ENCODE measurements at places on chromosomes 5 and 9.

DNA sequence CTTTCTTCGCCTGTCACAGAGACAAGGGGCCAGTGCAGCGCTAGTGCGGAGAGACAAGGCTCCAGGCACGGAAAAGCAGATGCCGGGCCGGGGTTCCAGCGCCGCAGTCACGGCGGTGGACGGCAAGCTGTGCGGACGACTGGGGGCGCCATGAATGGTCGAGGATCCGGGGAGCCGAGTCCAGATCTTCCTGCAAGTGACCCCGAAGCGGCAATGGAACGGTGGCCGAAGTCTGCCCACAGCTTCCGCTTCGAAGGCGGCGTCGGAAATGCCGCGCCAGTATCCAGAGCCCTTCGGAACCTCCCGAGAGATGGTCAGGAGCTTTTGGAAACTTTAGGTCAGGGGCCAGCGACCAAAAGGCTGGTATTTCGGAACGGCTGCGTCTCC, 601 bp upstream of the FAF2 start:
- DNase-seq: no peak

GRCh38 chr9:130128251-130128650, 44.0 kb upstream of the NCS1 start:
- DNase-seq: peak; percentile 53

GRCh38 chr5:40355846-40356245, 323.9 kb upstream of the PTGER4 start:
- DNase-seq: no peak

- DNase-seq: no peak
Measured at GRCh38 chr5:151178777-151179488, 21.4 kb upstream of the ANXA6 start.

GRCh38 chr5:96489532-96489931, 56.5 kb upstream of the PCSK1 start:
- no peak for DNase-seq

DNA sequence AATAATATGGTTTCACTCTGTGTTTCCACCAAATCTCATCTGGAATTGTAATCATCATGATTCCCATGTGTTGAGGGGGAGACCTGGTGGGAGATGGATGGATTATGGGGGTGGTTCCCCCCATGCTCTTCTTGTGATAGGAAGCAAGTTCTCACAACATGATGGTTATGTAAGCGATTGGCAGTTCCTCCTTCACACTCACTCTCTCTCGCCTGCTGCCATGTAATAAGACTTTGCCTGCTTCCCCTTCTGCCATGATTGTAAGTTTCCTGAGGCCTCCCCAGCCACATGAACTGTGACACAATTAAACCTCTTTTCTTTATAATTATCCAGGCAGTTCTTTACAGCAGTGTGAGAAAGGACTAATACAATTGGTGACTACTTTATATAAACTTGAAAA, 48.4 kb downstream of the PTBP3 start:
- no peak for DNase-seq

GRCh38 chr9:133286523-133286922, 11.5 kb upstream of the ABO start:
- DNase-seq: no peak

DNA sequence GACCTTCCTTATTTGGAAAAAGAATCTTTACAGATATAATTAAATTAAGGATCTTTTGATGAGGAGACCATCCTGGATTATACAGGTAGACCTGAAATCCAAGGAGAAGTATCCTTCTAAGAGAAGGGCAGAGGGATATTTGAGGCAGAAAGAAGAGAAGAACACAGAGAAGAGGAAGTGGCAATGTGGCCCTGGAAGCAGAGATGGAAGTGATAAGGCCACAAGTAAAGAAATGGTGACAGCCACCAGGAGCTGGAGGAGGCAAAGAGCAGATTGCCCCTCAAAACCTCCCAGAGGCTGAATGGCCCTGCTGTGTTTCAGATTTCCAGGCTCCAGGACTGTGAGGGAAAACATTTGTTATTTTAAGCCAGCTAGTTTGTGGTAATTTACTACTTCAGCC, 93.0 kb upstream of the ANKRD55 start:
- no peak for DNase-seq

DNA sequence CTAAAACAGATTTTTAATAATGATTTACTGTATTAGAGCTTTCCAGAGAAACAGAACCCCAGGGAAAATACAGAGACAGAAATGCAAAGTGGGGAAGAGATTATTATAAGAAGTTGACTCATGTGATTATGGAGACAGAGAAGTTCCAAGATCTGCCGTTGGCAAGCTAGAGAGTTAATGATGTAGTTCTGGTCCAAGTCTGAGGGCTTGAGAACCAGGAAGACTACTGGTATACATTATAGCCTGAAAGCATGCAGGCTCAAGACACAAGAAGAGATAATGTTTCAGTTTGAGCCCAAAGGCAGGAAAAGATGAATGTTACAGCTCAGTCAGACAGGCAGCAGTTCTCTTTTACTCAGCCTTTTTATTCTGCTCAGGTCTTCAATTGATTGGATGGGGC, 98.8 kb upstream of the NFIL3 start:
- DNase-seq: no peak

- DNase-seq: no peak
Measured at GRCh38 chr9:121324316-121324715, 45.7 kb downstream of the STOM start.

DNA sequence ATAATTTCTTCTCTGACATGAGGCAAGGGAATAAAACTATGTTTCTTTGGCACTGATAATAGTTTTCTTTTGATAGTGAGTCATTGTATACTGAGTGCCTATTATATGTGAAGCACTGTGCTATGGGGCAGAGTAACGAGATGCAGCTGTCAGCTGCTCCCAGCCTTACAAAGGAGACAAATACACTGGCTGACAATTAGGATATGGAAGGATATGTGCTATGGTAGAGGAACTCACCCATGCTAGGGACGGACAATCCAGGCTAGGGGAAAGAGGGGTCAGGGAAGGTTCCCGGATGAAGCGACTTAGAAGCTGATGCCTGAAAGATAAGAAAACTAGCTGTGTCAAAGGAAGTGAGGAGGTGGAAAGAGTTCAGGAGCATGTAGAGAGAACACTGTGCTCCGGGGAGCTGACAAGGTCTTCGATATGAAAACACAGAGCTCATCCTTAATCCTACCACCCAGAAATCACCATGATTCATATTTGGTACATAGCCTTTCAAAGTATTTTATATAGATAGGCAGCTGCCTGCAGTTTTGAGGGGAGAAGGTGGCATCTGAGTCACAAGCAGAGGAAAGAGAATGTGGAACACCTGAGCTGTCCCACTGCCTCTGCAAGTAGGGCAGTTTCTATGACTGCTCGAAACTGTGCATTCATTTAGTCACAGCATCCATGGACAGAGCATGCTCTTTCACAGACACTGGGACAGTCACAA, 12.1 kb downstream of the BSPRY start:
- no peak for DNase-seq

DNA sequence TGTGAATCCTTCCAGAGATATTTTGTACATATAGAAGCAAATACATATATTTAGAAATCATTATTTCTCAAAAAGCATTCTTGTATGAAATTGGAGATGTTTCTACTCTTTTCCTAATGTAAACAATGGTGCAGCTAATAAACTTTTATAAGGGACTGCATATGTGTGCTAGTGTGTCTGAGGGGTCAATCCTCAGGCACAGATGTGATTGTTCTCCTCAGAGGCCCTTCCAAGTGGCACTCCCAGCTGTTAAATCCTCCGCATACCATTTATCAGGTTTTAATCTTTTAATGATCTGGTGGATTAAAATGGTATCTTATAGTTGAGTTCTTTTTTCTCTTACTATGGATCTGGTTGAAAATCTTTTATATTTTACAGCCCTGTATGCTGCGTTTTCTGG, 5.6 kb upstream of the OMD start:
- DNase-seq: no peak

- DNase-seq: no peak
Measured at GRCh38 chr9:84851935-84852585, 182.5 kb downstream of the NTRK2 start.

GRCh38 chr9:35666045-35666444, 1.1 kb upstream of the ARHGEF39 start:
- DNase-seq: no peak

DNA sequence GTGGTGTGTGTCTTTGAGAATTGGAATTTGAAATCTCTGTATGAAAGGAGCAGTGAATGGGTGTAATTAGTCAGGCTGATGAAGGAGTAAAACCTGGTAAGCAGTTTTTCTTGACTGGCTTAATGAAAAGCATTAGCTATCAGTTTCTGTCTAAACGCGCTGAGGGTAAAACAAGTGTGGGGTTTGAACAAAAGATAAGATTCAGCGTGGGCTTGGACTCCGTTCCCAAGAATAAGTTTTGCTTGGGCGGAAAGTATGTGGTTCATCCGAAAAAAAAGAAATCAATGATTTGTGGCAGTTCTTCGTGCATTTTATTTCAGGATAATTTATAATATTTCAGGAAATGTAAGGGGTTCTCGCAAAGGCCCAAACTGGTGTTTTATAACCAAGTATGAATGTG, 217.3 kb downstream of the NTRK2 start:
- DNase-seq: no peak

- no peak for DNase-seq
Measured at GRCh38 chr9:70949239-70949638, 172.2 kb downstream of the TRPM3 start.

- no peak for DNase-seq
Measured at GRCh38 chr9:95017661-95018060, 291.2 kb downstream of the AOPEP start.

- no peak for DNase-seq
Measured at GRCh38 chr5:122877518-122877917, 32.1 kb downstream of the SNX24 start.

- no peak for DNase-seq
Measured at GRCh38 chr5:90166816-90167215, 242.7 kb downstream of the CETN3 start.

GRCh38 chr5:172117977-172118701, 69.9 kb downstream of the STK10 start:
- no peak for DNase-seq
